ENCODE measurements at places on chromosomes 12 and 14. TPM values are rescaled to one million over a fixed set of nuclear protein-coding genes. Genes with fewer than 3 reads are reported as not detected.
A peak's percentile ranks its signal among the peaks of the same experiment; 100 is the strongest.

DNA sequence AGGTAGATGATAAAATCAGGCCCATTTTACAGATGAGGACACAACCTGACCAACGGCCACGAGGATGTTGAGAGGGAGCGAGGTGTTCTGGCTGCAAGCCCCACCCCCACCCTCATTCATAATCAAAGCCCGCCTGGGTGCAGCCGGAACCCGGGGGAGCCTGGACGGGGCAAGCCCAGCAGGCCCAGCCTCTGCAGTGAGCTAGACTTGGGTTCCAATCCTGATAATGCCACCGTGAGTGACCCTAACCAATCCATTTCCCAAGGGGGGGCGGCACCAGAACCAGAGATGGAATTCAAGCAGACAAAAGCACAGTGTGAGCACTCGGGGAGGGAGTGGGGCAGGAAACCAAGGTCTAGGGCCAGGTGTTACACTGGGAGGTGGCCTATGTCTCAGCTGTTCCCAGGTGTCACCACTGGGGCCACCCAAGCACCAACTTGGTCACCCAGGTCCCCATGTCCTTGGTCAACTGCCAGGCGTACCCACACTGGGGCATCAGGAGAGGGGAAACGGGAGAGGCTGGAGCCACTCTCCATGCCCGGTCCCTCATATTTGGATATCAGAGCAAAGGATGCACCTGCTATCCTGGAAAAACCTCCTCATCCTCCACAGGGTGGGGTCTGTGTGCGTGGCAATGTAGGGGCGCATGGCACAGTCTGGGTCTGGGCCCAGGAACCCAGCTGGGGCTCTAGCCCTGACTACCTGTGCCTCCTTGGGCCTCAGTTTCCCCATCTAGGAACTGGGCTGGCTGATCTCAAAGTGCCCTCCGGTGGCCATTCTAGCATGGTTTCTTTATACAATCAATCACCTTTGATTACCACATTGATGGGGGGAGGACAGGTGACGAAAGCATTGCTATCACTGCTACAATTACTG lies 58.4 kb downstream of the FAM222A start:
- DNase-seq, result no peak
- H3K36me3 ChIP-seq, result peaks cover 3% of the 10 kb centered on the region
- H3K4me3 ChIP-seq, result no peak overlapping the region
- no peak overlapping the region for H3K27ac ChIP-seq

DNA sequence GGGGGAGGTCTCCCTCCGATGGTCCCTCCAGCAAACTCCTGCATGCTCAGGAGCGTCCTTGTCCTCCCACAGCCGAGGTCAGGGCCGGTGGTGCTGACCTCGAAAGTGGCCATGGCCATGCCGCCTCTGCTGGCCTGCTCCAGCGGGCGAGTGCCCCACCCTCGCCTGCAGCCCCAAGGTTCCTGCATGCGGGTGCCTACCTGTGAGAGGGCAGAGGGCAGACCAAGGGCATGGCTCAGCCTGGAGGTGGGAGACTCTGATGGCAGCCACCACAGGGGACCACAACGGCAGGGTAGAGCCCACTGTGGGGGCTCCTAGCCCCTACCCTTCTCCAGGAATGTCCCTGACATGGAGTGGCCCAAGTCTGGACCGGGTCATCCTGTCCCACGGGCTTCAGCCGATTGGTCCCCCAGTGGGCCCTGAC lies 38.1 kb upstream of the PPP1R13B start:
- no peak for DNase-seq
- no peaks in the 10 kb centered on the region for H3K27me3 ChIP-seq
- H3K4me3 ChIP-seq, result no peak overlapping the region
- H3K36me3 ChIP-seq, result no peaks in the 10 kb centered on the region

- DNase-seq, result no peak
- peak overlapping the region; percentile 89 for H3K27ac ChIP-seq
- peaks cover 49% of the 10 kb centered on the region for H3K36me3 ChIP-seq
- peak overlapping the region; percentile 93 for H3K4me3 ChIP-seq
- peaks cover 29% of the 10 kb centered on the region for H3K4me1 ChIP-seq
- H3K27me3 ChIP-seq, result no peaks in the 10 kb centered on the region
Measured at GRCh38 chr12:122981036-122981471, 573 bp downstream of the ARL6IP4 start.

DNA sequence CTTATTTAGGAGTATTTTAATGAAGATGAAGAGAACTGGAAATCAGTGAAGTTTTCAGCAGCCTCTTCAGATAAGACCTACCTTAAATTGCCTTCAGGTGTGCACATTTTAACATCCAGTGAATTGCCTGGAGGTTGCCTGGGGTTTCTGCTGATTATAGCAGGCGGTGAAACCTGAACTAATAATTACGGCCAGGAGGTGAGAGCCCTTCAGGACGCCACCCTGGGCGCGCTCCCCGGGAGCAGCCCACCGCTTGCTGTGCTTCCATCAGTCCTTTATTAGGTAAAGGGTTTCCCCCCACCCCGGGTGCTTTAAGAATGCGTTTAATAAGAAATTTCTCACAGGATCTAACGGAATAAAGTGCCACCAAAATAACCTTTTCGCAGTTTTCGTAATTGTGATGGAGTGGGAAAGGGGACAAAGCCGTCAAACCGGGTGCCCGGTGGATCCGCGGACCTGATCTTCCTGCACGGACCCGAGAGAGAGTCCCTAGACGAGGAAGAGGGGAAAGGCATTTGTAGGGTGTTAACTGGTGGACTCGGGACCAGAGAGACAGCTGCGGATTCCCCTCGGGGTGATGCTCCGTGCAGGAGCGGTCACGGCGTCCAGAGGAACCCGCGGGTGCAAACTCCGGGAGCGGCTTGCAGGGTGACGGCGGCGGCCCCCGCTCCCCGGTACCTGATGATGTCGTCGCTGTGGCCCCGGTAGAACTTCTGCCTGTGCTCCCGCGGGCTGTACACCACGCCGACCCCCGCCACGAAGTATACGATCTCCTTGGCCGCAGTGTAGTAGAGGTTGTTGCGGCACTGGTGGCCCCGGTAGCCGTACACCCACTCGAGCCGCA lies 902 bp downstream of the EML5 start:
- peaks cover 12% of the 10 kb centered on the region for H3K4me1 ChIP-seq
- H3K36me3 ChIP-seq, result no peaks in the 10 kb centered on the region
- H3K27me3 ChIP-seq, result peaks cover 19% of the 10 kb centered on the region
- peak overlapping the region; percentile 55 for H3K4me3 ChIP-seq

GRCh38 chr14:74240794-74241651 lies 1.8 kb downstream of the VSX2 start:
- no peaks in the 10 kb centered on the region for H3K36me3 ChIP-seq
- no peaks in the 10 kb centered on the region for H3K4me1 ChIP-seq
- H3K4me3 ChIP-seq, result no peak overlapping the region
- peaks cover 69% of the 10 kb centered on the region for H3K27me3 ChIP-seq

DNA sequence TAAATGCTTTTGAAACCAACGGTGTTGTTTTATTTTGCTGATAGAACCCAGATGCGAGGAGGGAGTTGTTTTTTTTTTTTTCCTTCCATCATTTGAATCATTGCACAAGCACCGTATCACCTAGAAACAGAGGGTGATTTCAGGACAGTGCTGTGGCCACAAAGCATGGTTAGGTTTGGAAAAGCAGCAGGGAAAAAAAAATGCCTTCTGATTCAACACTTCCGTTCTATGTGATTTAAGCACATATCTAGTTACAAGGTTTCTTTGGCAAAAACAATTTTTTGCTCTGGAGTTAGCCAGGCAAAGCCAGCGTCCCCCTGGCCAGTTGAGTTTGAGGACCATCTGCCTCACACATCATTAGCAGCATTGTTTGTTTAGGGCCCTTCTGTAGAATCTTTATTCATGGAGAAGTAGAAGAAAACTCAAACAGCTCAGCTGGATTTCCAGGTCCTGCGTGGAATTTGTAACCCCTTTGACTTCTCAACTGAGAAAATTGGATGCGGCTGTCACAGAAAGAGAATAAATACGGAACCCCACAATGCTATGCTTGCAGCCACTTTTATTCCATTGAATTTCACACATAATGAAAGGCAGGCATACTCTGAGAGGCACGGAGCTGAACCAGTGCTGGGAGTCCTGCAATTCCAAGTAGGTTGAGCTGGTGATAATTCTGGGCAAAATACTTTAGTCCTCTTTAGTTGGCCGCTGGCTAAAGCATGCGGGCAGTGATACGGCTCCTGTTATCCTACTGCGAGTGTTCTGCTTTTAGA lies 17.0 kb upstream of the WNT5B start:
- H3K27me3 ChIP-seq, result no peaks in the 10 kb centered on the region
- H3K36me3 ChIP-seq, result no peaks in the 10 kb centered on the region
- peak overlapping the region; percentile 10 for H3K27ac ChIP-seq
- H3K4me1 ChIP-seq, result peaks cover 2% of the 10 kb centered on the region
- DNase-seq, result no peak

GRCh38 chr12:153080-153746 lies 60.7 kb downstream of the SLC6A12 start:
- no peaks in the 10 kb centered on the region for H3K27me3 ChIP-seq
- H3K4me1 ChIP-seq, result peaks cover 5% of the 10 kb centered on the region
- no peak overlapping the region for H3K4me3 ChIP-seq
- no peak overlapping the region for H3K27ac ChIP-seq

GRCh38 chr12:90368081-90368480 lies 586.9 kb downstream of the CCER1 start:
- no peaks in the 10 kb centered on the region for H3K36me3 ChIP-seq
- no peak overlapping the region for H3K4me3 ChIP-seq
- no peaks in the 10 kb centered on the region for H3K27me3 ChIP-seq
- DNase-seq, result no peak
- no peak overlapping the region for H3K27ac ChIP-seq
- no peaks in the 10 kb centered on the region for H3K4me1 ChIP-seq

- no peak overlapping the region for H3K27ac ChIP-seq
- H3K27me3 ChIP-seq, result no peaks in the 10 kb centered on the region
- no peak for DNase-seq
- peaks cover 53% of the 10 kb centered on the region for H3K4me1 ChIP-seq
Measured at GRCh38 chr14:104688505-104689108, 811 bp upstream of the INF2 start.

DNA sequence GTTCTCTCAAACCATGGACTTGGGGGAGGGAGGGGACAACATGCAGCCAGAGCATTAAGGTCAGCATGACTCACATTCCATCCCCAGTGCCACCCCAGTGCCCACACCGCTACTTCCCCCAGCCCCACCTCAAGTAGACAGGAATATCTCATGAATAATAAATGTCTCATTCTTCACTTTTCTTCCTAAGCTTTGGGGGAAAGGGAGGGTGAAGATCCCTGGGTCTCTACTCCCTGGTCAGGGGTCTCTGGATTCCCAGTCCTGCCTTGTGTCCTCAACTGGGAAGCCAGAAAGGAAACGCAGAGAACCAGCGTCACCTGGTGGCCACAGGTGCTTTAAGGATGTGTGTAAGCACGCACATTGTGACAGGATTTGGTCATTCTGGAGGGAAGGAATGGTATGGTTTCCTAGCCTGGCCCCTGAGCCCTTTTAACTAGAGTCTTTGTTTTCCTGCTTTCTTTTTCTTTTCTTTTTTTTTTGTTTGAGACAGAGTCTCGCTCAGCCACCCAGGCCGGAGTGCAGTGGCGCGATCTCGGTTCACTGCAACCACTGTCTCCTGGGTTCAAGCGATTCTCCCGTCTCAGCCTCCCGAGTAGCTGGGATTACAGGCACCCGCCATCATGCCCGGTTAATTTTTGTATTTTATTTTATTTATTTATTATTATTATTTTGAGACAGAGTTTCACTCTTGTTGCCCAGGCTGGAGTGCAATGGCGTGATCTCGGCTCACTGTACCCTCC lies 3.4 kb downstream of the GPR84 start:
- H3K4me1 ChIP-seq, result peaks cover 50% of the 10 kb centered on the region
- no peaks in the 10 kb centered on the region for H3K27me3 ChIP-seq
- no peak overlapping the region for H3K27ac ChIP-seq
- H3K4me3 ChIP-seq, result no peak overlapping the region
- H3K36me3 ChIP-seq, result no peaks in the 10 kb centered on the region

- no peak overlapping the region for H3K4me3 ChIP-seq
- no peak overlapping the region for H3K27ac ChIP-seq
- H3K36me3 ChIP-seq, result no peaks in the 10 kb centered on the region
- no peaks in the 10 kb centered on the region for H3K27me3 ChIP-seq
- H3K4me1 ChIP-seq, result no peaks in the 10 kb centered on the region
Measured at GRCh38 chr14:93343797-93344196, 3.2 kb upstream of the COX8C start.

DNA sequence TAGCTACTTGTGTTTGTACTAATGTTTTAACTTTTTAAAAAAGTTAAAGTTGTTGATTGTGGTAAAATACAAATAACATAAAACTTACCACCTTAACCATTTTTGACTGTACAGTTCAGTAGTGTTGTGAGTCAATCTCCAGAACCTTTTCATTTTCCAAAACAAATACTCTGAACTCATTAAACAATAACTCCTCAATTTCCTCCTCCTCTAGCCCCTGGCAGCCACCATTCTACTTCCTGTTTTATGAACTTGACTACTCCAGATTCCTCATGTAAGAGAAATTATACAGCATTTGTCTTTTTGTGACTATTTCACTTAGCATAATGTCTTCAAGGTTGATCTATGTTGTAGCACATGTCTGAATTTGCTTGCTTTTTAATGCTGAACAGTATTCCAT lies 299.1 kb upstream of the AMIGO2 start:
- DNase-seq, result no peak
- H3K27me3 ChIP-seq, result no peaks in the 10 kb centered on the region
- no peaks in the 10 kb centered on the region for H3K4me1 ChIP-seq
- H3K4me3 ChIP-seq, result no peak overlapping the region
- H3K36me3 ChIP-seq, result no peaks in the 10 kb centered on the region

- no peaks in the 10 kb centered on the region for H3K27me3 ChIP-seq
- H3K4me1 ChIP-seq, result peaks cover 11% of the 10 kb centered on the region
- DNase-seq, result no peak
- H3K4me3 ChIP-seq, result no peak overlapping the region
Measured at GRCh38 chr12:6438345-6438744, 6.4 kb upstream of the CD27 start.

DNA sequence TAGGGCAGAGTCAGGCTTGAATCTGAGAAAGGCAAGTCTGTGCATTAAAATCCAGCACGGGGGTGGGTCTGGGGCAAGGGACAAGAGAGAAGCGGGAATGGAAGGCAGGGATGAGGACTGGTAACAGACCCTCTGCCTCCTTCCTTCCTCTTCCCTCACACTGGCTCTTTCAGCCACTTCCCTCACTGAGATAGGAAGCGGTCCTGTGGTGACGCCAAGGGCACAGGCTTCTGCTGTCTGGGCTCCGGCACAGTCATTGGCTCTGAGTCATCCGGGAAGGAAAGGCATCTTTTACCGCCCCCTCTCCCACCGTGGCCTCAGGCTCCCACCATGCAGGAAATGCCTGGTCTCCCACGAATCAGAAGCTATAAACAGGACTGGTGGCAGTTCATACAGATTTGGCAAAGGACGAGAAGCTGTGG lies 70.2 kb downstream of the ETV6 start:
- H3K36me3 ChIP-seq, result peaks cover 49% of the 10 kb centered on the region
- no peak overlapping the region for H3K27ac ChIP-seq
- no peak for DNase-seq
- H3K4me3 ChIP-seq, result no peak overlapping the region
- no peaks in the 10 kb centered on the region for H3K27me3 ChIP-seq
- peaks cover 11% of the 10 kb centered on the region for H3K4me1 ChIP-seq

- H3K4me1 ChIP-seq, result no peaks in the 10 kb centered on the region
- no peak overlapping the region for H3K27ac ChIP-seq
- H3K36me3 ChIP-seq, result no peaks in the 10 kb centered on the region
- H3K27me3 ChIP-seq, result peaks cover 2% of the 10 kb centered on the region
Measured at GRCh38 chr12:95642583-95642982, 91.3 kb upstream of the USP44 start.

- H3K4me3 ChIP-seq, result no peak overlapping the region
- H3K4me1 ChIP-seq, result peaks cover 18% of the 10 kb centered on the region
- no peaks in the 10 kb centered on the region for H3K36me3 ChIP-seq
- no peak overlapping the region for H3K27ac ChIP-seq
Measured at GRCh38 chr14:100614803-100615202, 27.6 kb upstream of the BEGAIN start.

The GZMH gene
- total RNA-seq, result 0.57 TPM

The LRTM2 gene
- total RNA-seq, result 0.05 TPM

The SELPLG gene
- 69.6 TPM for total RNA-seq

The SLC10A1 gene
- not detected for total RNA-seq

The RALGAPA1 gene
- 24.1 TPM for total RNA-seq

The KHNYN gene
- 35.3 TPM for total RNA-seq

Measured in thymus (tissue), 14 donors.